ENCODE measurements at places on chromosomes 6 and 20.

- DNase-seq: no peak
Measured at GRCh38 chr6:107345393-107345792, 114.0 kb downstream of the PDSS2 start.

DNA sequence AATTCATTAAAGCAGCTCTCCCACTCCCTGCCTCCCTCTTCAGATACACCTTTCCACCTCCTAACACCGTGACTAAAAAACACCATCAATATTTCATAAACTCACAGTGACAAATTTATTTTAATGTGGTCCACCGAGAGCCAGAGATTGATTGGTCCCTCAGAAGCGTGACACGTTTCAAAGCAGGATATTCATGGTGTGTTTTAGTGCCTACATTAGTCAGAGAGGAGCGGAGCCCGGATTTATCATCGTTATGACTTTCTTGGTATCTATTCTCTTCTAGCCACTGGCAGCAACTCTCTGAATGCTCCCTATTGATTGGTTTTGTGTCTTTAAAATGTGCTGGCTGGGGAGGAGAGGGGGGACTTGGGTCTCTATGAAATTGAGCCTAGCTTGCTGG is 265.3 kb downstream of the DHX35 start:
- DNase-seq: no peak

- no peak for DNase-seq
Measured at GRCh38 chr6:122246906-122247658, 152.4 kb upstream of the HSF2 start.

GRCh38 chr20:50243610-50244351 is 53.2 kb downstream of the CEBPB start:
- DNase-seq: no peak

DNA sequence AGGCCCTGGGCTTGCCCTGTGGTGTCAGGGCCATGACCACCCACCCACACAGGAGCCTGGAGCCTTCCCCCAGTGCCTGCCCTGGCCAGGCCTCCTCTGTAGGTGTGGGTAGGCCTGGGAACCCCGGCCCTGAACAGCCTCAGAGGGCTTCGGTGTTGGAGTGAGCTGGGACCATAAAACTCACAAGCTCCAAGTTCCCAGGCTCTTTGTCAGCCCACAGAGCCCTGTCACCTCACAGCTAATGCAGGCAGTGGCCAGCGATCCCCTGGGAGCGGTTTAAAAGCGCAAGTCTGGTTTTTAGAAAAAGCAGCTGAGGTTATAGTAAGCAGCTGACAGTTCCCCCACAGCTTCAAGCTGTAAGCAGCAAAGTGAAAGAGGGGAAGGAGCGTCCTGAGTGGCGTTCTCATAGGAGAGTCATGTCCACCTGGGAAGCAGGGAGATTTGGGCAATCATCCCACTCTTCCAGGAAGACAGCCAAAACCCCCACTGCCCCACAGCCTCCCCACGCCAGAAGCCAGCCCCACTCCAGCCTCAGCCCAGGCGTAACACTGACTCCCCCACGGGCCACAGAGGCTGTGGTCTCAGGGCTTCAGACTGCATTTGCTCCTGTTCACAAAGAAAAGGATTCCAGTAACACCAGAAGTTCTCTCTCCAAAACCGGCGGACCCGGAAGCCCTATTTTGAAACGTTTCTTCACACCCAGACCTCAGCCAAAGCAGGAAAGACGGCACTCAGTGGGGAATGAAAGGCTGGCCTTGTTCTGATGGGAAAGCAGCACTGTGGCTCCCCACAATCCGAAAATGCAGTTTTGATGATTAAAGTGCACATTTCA is 34.3 kb upstream of the FOXC1 start:
- DNase-seq: no peak

GRCh38 chr6:146581968-146582367 is 16.8 kb upstream of the ADGB start:
- DNase-seq: no peak

DNA sequence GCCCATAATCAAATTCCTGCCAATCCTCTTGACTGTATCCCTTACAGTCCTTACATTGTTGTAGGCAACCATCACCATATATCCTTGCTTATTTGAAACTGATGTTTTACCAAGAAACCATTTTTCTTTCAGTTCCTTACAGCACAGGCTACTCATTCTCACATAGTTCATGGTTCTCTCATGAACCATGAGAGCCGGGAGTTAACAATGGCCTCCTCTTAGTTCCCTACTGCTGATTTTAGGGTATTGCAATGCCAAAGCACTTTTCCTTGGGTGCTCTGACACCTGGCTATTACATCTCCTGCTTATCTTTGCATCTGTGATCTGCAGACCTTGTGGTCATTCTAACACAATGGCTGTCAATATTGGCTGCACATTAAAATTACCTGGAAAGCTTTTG is 133.4 kb downstream of the MYB start:
- DNase-seq: no peak

DNA sequence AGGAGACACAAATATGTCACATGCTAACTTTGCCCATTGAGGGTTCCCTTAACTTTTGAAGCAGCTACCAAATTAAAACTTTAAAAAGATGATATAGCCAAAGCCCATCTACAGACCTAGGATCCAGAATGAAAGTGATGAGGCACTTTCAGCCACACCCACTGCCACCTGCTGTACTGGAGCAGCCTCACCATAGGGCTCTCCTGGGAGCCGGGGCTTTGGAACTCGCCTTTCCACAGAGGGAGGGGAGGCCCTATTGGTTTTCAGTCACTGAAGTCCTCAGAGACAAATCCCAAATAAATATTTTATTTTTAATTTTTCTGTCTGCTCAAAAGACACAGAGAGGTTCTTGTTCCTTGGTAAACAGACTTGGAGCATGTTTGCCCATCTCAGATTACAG is 238.1 kb upstream of the TAB2 start:
- DNase-seq: no peak

GRCh38 chr20:1414982-1415381 is 22.1 kb upstream of the FKBP1A start:
- DNase-seq: no peak

GRCh38 chr6:42294759-42295158 is 77.1 kb upstream of the MRPS10 start:
- no peak for DNase-seq

DNA sequence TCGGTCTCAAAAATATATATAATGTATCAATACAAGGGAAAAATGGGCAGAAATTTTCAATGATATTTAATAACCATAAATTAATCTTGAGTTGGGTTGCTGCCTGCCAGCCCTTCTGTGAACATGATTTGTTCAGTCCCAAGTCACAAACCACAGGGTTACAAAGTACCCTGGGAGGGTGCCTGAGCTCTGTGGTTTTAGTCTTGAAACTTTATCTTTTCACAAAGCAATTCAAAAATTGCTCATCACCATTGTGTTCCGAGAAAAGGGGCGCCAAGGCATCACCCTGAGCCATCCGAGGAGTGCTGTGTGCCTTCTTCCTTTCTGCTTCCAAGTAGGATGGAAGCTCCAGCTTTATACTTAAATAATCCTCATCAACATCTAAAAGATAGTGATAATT is 141.6 kb upstream of the AKAP12 start:
- no peak for DNase-seq

DNA sequence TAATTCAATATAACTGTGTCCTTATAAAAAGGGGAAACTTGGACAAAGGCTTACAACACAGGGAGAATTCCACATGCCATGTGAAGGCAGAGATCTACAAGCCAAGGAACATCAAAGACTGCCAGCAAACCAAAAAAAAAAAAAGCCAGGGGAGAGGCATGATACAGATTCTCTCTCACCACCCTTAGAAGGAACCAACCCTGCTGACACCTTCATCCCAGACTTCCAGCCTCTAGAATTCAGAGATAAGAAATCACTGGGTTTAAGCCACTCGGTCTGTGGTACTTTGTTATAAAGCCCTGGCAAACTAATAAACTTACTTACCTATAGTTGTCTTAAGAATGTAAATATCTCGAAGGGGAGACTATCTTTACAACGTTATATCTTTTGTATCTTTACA is 4.4 kb downstream of the SERINC3 start:
- DNase-seq: no peak

- peak; percentile 47 for DNase-seq
Measured at GRCh38 chr20:63873477-63873971, 8.5 kb downstream of the TPD52L2 start.

GRCh38 chr20:17943343-17943742 is 25.3 kb downstream of the SNX5 start:
- no peak for DNase-seq

- no peak for DNase-seq
Measured at GRCh38 chr6:73657201-73657600, 3.4 kb upstream of the SLC17A5 start.

- no peak for DNase-seq
Measured at GRCh38 chr20:63435552-63435951, 36.9 kb downstream of the KCNQ2 start.
